ENCODE measurements at places on chromosomes 12 and 14.

GRCh38 chr12:132046561-132046960 is 96.8 kb downstream of the EP400 start:
- DNase-seq = no peak

- DNase-seq = no peak
Measured at GRCh38 chr12:66636771-66637170, 42.1 kb downstream of the GRIP1 start.

DNA sequence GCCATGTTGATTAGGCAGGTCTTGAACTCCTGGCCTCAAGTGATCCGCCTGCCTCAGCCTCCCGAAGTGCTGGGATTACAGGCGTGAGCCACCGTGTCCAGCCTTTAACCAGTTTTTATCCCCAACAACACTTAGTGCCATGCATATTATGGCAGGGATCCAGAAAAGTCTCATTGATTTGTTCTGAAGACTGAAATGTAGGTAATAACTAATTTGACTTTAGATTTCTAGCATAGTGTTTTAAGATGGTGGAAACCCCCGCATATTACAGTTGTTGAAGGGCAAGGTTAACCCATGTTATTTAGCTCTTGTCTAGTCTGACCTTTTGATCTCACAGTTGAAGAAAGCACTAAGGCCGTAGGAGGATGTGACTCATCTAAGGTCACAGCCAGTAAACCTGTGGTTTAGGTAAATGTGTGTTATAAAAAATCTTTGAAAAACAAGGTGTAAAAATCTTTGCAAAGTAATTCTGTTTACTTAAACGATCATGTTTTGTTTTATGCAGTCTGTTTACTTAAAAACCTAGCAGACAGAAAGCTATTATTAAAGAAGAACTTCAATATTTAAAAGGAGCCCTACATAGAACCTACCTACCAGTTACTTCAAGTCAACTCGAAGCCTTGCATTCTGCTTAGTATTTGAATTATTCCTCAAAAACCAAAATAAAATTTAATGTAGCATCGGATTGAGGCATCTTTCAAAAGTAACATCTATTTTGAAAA is 24.8 kb downstream of the BICDL1 start:
- no peak for DNase-seq

DNA sequence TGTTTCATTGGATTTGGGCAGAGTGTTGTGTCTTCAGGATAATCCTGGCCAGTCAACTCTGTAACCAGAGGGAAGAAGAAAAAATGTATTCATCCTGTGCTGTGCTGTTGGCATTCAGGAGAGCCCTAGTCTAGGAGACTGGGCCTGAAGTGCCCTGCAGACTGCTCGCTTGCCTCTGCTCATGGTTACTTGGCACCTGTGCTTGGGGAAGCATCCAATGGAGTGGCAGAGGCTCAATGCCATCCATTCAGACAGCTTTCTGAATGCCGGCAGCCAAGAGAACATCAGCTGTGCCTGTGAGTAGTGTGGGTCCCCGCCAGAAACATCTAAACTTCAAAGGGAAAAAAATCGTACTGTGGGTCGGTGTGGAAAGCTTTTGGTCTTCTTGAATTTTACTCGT is 124.2 kb downstream of the SRGAP1 start:
- DNase-seq = no peak

DNA sequence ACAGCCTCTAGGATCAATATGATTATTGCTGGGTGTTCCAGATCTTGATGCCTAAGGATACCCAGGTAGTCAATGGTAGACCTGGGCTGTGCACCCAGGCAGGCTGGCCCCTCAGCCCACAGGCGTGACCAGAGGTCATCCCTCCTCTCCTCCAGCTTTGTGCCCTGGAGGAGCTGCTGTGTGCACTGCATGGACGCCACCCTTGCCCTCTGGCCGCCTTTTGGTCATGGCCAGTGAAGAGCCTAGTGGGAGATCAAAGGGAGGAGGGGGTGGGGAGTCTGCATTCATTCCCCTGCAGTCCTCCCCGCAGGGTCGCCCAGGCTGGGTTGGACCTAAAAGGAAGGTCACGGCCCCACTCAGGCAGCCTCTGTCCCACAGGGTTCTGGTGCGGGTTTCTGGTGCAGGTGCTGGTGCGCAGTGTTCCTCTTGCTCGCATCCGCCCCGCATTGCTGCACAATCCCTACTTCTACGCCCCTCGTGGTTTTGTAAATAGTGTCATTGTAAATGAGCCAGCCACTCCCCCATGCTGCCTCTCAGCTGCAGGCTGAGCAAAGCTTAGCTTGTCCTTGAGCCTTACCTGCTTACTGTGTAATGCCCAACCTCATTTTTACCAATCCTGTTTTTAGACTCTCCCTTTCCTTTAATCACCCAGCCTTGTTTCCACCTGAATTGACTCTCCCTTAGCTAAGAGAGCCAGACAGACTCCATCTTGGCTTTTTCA is 55.3 kb downstream of the PSMA6 start:
- no peak for DNase-seq

GRCh38 chr12:94832780-94833681 is 170.5 kb downstream of the NDUFA12 start:
- no peak for DNase-seq

GRCh38 chr12:40216516-40217288 is 8.1 kb upstream of the LRRK2 start:
- no peak for DNase-seq

DNA sequence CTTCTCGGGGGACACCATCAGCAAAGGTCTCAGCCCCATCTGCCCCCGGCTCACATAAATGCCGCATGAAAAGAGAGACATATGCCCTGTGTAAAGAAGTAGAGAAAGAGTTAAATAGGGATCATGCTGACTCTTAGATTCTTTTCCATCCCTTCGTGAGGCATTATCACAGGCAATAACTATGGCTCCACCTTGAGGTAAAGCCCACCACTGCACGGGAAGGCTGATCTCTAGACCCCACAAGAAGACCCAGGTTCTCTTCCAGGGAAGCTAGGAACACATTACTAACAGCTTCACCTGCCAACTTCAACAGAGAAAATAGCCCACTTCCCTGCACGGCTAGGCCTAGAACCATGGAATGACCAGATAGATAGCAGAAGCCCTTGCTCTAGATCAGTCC is 14.1 kb upstream of the NOP2 start:
- DNase-seq = no peak

DNA sequence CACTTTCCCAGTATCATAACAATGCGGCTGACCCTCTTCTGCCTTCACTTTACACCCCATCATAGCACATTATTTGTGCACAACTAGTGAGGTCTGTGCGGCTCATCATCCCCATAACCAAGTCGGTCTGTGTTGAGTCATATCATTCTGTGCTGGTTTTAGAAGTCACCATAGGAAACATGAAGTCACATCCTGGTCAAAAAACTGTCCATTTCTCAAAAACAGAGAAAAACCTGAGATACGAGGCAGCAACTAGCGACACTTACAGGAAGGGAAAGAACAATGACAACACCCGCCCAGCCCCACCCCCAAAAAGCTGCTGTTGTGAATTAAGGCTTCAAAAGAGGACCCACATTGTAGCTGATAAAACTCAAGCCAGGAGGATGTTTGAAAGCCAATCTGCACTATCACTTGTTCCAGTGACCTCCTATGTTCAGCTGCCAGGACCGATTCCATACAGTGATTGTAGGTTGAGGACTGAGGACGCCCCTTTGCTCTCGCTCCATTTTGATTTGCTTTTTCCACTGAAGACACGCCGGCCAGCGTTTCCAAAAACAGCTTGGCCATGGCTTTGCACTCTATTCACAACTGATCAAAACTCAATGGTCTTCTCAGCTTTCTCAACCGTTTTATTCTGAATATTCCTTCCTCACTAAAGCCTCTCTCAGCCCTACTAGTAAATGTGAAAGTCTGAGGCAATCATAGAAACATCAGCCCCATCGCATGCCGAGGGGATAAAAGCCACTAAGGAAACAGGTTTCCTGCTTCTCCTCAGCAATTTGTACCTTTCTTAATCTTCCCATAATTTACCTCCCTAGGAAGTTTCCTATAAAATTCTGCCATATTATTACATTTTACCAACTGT is 87.5 kb downstream of the DUSP16 start:
- no peak for DNase-seq

- DNase-seq = no peak
Measured at GRCh38 chr12:131287938-131288764, 334.4 kb downstream of the ADGRD1 start.

- no peak for DNase-seq
Measured at GRCh38 chr12:93315907-93316622, 61.7 kb upstream of the NUDT4 start.

DNA sequence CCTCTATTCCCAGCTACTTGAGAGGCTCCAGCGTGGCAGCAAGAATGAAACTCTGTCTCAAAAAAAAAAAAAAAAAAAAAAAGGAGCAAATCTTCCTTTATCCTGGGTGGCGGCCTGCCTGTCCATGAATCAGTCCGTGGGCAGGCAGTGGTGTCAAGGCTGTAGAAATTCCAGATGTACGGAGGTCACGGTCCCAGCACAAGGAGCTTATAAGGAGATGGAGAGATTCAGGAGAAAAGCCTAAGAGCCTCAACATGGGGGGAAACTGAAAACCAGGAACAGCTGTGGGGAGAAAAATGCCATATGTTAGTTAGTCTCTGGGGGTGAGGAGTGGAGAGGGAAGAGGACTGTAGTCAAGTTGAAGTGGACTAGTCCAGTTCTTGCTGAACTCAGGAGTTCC is 130.5 kb upstream of the CRY1 start:
- DNase-seq = no peak

DNA sequence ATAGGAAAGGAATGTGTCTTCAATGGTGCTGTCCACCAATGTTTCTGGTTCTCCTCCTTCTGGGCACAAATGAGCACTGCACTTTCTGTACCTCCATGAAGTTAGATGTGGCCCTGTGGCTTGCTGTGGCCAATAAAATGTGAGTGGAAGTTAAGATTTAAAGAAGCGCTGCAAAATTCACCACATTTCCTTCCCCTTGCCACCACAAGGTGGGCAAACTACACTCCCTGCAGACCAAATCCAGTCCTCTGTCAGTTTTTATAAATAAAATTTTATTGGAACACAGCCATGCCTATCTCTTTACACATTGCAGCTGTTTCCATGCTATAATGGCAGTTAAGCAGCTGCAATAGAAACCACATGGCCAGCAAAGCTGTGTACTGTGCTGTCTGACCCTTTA is 141.4 kb upstream of the TMPO start:
- DNase-seq = no peak

DNA sequence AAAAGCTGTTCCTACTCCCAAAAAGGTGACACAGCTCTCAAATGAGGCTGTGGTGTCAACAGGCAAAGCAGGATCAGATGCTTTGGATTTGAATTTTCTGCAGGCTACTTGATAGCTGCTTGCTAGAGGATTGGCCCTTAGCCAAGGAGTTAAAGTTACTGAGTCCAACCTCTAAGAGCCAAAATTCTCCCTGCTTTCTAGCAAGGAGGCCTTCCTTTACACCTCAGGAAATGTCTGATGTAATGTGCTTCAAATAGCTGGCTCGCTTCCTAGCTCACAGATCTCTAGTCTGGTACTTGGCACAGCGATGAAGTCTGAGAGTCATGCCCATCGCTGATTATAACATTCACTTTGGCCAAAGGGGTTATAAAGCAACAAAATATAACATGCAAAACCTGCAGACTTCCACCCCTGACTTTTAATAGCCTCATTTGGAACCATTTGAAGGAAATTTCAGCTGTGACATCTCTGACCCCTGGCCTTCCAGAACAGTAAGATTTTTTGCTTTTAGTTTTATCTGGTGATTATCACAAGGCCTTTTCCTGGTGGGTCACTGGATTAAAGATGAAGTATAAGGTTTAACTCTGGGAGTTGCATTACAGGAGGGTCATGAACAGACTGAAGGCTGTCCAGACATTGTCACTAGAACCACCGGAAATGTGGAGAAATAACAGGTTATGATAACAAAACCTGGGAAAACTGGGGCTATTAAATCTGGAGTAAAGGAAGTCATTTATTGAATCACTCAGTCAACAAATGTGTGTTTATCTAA is 189.7 kb downstream of the EPS8 start:
- no peak for DNase-seq

- no peak for DNase-seq
Measured at GRCh38 chr12:62537551-62537950, 70.9 kb downstream of the MON2 start.

DNA sequence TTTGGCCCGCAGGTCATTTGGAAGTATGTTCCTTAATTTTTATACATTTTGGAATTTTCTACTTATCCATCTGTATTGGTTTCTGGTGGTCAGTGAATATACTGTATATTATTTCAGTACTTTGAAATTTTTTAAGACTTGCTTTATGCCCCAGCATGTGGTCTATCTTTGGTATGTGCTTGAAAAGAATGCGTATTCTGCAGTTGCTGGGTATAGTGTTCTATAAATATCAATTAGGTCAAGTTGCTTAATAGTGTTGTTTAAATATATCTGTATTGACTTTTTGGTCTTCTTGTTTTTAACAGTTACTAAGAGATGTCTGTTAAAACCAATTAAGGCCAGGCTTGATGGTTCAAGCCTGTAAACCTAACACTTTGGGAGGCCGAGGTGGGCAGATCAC is 21.7 kb upstream of the SIX1 start:
- no peak for DNase-seq

GRCh38 chr14:22822016-22822570 is 6.9 kb upstream of the SLC7A7 start:
- DNase-seq = no peak

Data from stimulated activated CD8-positive, alpha-beta memory T cell treated with anti-CD3 and anti-CD28 coated beads, Interleukin-15, amount 100 ng/mL, for 1 hour (primary cell).